CD4-positive, alpha-beta T cell treated with Interleukin-4 for 1 hour (primary cell): ENCODE measurements at places on chromosomes 11 and 22.

GRCh38 chr22:36619797-36620399, 83.7 kb downstream of the CACNG2 start:
- no peak for DNase-seq

DNA sequence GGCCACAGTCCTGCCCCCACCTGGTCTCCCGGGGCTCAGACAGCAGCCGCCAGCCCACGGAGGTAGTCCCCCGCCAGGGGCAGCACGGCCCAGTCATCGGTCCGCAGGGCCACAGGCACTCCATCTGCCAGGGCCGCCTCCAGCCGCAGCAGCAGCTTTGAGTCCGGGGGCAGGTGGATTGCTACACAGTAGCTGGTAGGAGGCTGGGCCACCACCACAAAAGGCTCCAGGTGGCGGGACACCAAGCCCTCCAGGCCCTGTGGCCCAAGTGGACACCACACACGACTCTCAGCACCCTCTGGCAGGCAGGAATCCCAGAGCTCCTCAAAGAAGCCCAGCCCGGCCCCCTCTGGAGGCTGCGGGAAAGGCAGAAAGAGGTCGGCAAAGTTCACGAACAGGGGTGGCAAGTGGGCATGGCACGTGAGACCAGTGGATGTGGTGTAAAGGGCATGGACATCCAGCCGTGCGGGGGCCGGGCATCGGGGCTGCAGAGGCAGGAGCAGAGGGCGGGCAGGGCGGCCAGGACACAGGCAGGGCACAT, 2.9 kb downstream of the AP5B1 start:
- no peak for DNase-seq

- peak; percentile 57 for DNase-seq
Measured at GRCh38 chr11:45100339-45100738, 46.1 kb upstream of the PRDM11 start.

DNA sequence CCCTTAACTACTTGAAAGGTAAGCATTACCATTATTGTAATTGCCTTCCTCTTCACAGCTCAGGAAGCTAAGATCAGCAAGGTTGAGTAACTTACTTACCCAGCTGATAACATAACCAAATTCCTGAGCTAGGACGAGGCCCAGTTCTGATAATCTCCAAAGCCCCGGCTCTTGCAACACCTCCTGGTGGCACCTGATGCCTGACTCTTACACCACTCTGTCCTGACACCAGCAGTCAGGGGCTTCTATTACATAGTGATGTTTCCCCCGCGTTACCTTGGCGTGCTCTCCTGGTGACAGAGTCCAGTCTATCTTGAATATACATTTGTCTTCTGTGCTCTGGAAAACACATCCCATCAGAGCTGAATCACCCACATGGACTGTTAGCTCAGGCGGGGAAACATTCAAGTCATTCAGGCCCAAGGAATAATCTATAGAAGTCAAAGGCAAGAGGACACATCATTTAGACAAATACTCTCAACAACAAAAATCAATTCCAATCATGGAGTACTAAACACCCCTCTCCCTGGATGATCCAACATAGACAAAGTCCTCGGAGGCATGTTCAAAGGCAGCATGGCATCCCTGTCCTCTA, 12.6 kb downstream of the JAML start:
- no peak for DNase-seq

GRCh38 chr22:37266581-37267134, 15.7 kb upstream of the CYTH4 start:
- DNase-seq: no peak

GRCh38 chr11:76642341-76642740, 28.2 kb downstream of the LRRC32 start:
- peak; percentile 58 for DNase-seq

- no peak for DNase-seq
Measured at GRCh38 chr11:30479899-30480298, 106.3 kb downstream of the MPPED2 start.

DNA sequence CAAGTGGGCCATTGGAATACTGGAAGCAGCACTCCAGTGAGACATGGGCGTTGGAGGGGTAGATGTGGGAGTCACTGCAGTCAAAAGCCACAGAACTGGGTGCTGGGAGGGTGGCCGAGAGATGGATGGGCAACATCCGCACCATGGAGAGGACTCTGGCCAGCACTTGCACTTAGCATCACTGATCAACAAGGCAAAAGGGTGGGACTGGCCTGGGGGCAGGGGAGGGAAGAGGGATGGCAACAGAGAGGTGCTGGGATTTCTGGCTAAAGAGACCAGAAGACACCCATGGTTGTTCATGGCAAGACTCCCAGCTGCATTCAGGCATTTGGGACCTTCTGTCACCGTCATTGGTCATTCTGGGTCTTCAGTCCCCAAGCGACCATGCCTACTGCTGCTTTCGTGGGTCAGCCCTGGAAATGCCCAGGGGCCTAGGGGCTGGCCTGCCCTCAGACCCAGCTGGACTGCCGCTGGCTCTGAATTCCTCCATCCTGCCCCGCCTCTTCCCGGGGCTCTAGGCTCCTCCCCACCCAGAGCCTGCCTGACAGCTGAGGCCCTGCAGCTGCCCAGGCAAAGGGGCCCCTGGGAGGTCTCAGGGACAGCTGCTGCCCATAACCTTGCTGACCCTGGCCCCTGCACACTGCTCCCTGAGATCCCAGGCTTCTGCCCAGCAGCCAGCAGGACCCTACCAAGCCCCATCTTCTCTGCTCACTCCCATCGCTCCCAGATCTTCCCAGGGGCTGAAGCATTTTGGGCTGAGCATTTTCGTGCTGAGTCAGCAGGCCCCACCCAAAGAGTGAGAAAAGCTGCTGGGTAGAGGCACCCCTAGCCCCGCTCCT, 13.0 kb upstream of the CDC42EP2 start:
- DNase-seq: no peak

GRCh38 chr11:269146-269890, 8.9 kb upstream of the NLRP6 start:
- peak; percentile 73 for DNase-seq

DNA sequence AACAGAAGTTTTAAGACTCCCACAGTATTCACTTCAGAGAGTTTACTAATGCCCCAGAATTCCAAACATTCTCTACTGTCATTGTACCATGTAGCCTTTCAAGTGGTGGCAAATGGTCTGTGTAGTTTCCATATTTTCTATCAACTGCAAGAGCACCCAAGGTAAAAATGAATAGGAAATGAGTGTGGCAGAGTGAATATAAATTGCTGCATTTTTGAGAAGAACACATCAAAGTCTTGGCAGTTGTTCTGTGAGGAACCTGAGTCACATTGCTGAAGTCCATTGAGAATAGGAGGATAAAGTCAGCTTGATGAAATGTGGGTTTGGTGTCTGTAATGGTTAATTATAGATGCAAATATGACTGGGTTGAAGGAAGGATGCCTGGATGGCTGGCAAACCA, 193.6 kb downstream of the AASDHPPT start:
- DNase-seq: no peak

GRCh38 chr22:47016631-47017030, 254.2 kb downstream of the TBC1D22A start:
- no peak for DNase-seq

GRCh38 chr22:44281768-44282637, 30.7 kb downstream of the SHISAL1 start:
- DNase-seq: no peak

- no peak for DNase-seq
Measured at GRCh38 chr11:116832350-116833290, 2.9 kb downstream of the APOC3 start.

DNA sequence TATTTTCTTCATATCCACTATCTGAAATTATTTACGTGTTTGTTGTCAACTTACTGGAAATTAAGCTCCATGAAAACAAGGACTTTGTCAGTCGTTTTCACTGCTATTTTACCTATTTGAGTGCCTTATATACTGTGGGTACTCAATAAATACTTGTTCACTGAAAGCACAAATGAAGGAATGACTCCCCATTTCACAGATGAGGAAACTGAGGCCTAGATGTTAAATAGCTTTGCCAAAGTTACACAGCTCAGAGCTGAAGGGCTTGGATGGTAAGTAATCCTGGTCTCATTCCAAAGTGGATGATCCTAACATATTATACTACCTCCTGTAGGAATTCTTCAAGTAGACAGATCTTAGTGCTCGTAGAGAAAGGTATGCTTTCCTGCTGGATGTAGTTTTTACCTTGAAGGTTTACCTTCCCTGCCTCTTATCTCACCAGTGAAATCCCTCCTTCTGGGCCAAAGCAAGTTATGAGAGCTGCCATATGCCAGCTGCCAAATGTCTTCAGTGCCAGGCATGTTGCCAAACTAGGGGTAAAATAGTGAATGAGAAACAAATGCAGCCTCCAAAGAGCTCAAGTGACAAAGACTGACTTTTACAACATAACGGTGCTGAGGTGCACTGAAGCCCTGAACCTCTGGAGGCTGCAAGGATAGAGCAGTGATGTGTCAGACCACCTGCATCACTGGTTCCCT, 129.7 kb downstream of the TRIM44 start:
- no peak for DNase-seq

DNA sequence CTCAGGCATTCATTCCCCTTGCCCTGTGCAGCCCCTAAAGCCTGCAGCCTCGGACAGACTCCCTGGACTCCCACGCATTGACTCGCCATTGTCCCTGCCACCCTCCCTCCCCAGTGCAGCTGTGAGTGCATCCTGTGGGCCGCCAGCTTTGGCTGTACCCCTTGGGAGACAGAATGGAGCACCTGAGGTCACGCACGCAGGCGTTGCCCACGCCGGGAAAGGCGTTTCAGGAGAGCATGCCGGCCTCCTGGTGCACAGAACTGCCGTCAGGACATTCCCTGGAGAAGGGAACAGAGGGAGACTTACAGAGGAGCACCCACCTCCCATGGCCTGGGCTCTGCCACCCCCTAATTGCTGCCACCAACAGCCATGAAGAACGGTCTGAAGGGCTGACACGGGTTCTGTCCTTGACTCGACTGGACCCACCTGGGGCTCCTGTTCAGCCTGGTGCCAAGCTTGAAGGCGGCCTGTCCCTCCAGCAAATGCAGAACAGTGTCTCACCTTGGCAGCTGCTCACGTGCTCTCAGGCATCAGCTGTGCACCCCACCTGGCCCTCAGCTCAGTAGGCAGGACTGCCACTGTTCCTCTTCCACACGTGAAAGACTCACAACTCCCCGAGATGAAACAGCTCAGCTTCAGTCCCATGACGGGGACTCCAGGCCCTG, 503.8 kb downstream of the BRD1 start:
- DNase-seq: no peak

DNA sequence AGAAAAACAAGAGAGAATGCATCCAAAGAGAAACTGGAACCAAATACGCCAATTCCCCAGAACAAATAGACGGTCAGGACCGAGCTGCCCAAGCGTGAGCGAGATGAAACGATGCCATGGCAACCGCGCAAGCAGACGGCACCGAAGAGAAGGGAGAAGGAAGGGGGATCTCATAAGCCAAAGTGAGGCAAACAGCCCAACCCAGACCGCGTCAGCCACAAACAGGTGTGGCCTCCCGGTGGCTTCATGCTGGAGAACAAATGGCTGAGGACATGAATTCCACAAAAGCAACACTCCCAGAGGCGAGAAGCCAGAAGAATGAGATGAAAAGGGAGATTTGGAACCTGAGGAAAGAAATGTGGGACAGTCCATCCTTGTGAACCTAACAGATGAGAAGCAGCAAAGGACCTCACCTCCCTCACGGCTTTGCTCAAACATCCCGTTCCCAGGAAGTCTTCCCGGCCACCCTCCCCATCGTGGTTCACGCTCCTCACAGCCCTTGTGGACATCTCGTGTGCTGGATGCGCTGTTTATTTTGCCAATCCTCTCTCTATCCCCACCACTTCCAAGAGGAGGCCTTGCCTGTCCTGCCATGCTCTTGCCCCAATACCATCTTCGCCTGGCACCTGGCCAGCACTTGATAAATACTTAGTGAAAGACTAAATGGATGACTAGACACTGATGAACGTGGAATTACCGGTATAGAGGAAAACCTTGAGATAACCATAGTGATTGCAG, 89.1 kb upstream of the RTL6 start:
- no peak for DNase-seq

- no peak for DNase-seq
Measured at GRCh38 chr11:78083021-78083420, 3.4 kb upstream of the NDUFC2 start.

- DNase-seq: no peak
Measured at GRCh38 chr11:61923166-61924063, 6.0 kb upstream of the RAB3IL1 start.

DNA sequence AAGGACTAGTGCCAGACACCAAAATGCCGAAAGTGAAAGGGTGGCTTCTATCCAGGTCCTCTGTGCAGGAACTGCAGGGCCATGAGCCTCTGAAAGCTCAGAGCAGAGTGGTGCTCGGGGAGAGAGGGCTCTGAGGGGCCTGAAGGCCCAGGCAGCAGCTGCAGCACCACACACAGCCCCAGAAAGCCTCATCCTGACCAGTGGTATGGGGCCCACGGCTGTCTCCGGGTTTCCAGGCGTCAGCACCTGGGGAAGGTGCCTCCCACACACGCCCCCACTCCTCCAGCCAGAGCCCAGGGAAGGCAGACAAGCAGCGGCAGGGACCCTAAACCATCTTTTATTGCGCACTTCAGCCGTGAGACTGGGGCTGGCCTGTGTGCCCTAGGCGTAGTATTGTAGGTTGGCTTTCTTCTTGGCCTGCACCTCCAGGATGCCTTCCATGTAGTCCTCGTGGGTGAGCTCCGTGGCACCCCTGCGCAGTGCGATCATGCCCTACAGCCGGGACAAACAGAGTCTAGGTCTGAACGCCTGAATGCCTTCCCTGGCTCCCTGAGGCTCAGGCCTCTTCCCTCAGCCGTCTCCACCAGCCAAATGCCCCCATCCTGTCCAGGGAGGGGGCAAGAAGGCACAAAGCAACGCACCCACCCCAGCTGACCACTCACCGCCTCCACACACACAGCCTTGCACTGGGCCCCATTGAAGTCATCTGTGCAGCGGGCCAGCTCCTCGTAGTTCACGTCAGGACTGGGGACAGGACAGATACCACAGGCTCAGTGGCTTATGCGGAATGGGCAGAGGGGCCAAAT, 7.6 kb downstream of the PSMC3 start:
- no peak for DNase-seq

GRCh38 chr22:45341498-45341897, 31.8 kb downstream of the FAM118A start:
- DNase-seq: peak; percentile 49

DNA sequence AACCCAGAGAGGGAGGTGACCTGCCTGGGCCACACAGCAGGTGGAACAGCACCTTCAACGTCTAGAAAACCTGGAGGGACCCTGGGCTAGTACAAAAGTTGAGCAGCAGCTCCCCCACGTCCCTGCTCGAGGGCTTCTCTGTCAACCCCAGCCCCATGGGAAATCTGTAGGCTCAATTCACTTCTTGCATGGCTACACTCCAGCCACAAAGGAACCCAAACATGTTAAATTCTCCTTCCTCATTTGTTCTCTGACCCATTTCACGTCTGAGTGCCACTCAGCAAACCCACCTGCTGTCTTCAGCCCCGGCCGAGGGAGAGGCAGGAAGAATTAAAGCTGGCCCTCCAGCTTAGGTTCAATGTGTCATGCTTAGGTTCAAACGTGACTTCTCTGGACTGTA, 418.5 kb downstream of the MIAT start:
- DNase-seq: no peak

GRCh38 chr11:130478881-130479280, 30.4 kb downstream of the ADAMTS15 start:
- DNase-seq: no peak

GRCh38 chr11:78313181-78313795, 104.3 kb downstream of the GAB2 start:
- no peak for DNase-seq

- no peak for DNase-seq
Measured at GRCh38 chr11:119992171-119993051, 145.5 kb downstream of the TRIM29 start.
